ENCODE measurements at places on chromosomes 7 and 10.

- DNase-seq = no peak
Measured at GRCh38 chr10:43342279-43343125, 28.9 kb upstream of the FXYD4 start.

- no peak for DNase-seq
Measured at GRCh38 chr7:7746458-7746857, 28.1 kb upstream of the RPA3 start.

- no peak for DNase-seq
Measured at GRCh38 chr7:2143450-2143849, 89.3 kb downstream of the MAD1L1 start.

DNA sequence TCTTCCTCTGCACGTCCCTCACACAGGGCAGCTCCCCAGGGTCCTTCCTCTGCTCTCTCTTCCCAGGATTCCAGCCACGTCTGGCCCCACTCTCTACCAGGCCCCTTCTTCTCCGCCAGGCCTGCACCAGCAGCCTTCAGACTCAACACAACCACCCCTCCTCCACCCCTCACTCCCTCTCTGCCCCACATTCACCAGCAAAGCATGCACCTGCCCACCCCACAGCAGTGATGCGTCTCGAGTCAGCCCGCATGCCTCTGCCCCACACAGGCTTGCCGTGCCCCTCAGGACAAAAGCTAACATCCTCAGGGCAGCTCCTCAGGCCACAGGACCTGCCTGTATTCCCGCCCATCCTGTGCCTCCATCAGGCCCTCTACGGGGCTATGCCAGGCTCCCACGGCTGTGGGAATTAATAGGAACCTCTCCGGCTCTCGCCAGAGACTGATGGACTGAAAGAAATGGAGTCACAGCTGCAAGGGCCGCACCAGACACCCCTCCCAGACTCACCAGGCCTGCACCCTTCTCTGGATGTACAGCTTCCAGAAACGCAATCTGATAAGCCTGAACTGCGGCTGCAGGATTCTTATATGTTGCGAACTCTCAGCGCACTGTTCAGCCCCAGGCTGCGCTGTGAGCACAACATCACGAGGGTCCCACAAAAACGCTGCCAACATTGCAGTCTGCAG, 100.1 kb downstream of the CYTH3 start:
- DNase-seq = no peak

DNA sequence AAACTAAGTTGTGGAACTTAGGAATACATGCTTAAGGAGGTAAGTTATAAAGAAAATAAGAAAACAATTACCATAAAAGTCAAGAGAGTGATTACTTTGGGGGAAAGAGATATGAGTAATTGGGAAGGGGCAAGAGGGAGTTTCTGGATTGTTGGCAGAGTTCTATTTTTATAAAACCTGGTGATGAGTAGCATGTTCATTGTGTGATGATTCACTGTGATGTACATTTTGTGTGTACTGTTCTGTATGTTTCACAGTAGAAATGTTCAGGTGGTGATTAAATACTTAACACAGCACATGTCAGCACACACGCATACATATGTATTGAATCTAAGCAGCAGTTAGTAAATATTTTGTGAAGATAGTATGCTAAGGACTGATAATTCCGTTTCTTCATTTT, 9.7 kb upstream of the OIT3 start:
- no peak for DNase-seq

GRCh38 chr7:133859231-133859630, 267.9 kb upstream of the LRGUK start:
- no peak for DNase-seq

DNA sequence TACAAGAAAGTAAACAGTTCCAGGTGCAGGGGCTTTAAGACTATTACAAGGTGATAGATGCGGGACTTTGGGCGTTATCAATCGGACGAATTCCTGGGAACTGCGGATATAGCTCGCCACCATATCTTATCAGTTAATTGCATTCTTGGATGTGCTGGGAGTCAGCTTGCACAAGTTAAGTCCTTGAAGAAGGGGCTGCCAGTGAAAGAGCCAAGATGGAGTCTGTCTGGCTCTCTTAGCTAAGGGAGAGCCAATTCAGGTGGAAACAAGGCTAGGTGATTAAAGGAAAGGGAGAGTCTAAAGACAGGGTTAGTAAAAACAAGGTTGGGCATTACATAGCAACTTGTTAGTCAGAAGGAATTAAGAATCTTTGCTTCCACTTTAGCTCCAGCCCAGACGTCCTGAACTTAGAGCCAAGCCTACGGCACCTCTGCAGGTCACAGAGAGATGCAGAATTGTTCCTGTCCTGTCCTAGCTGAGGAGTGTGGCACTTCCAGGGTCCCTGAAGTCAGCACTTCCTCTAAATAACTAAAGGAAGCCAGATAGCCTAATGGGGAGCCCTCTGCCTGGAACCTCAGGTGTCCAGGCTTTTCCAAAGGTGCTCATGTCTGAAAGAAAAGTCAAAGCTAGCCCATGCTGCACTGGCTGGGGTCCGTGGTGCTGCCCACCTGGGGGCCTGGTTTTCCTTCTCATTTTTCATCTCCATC, 17.3 kb downstream of the ZC3HAV1 start:
- peak; percentile 24 for DNase-seq

DNA sequence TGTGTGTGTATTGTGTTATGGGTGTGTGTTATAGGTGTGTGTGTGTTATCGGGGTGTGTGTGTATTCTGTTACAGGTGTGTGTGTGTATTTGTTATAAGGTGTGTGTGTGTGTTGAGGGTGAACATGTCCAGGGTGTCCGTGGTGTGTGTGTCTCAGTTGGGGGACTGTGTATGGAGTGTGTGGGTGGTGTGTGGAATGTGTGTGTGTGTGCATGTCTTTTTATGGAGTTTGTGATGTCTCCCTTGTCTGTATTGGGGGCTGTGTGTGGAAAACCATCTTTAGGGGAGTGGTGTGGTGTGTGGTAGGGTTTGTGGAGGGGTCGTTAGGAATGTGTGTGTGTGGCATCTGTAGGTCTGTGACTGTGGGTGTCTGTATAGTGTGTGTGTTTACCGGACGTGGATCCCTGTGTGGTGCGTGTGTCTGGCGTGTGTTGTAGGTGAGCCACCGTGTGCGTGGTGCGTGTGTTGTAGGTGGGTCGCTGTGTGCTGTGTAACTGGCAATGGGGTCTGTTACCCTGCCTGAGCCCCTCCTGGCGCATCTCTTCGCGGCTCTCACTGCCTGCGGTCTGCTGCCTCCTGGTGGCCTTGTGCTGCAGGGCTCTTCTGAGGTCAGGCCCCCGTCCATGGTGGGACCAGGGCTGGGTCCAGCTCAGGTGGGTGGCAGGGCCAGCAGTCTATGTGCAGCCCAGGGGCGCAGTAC, 61.7 kb downstream of the PALD1 start:
- peak; percentile 55 for DNase-seq

GRCh38 chr7:42694894-42695507, 216.9 kb downstream of the C7orf25 start:
- DNase-seq = no peak

DNA sequence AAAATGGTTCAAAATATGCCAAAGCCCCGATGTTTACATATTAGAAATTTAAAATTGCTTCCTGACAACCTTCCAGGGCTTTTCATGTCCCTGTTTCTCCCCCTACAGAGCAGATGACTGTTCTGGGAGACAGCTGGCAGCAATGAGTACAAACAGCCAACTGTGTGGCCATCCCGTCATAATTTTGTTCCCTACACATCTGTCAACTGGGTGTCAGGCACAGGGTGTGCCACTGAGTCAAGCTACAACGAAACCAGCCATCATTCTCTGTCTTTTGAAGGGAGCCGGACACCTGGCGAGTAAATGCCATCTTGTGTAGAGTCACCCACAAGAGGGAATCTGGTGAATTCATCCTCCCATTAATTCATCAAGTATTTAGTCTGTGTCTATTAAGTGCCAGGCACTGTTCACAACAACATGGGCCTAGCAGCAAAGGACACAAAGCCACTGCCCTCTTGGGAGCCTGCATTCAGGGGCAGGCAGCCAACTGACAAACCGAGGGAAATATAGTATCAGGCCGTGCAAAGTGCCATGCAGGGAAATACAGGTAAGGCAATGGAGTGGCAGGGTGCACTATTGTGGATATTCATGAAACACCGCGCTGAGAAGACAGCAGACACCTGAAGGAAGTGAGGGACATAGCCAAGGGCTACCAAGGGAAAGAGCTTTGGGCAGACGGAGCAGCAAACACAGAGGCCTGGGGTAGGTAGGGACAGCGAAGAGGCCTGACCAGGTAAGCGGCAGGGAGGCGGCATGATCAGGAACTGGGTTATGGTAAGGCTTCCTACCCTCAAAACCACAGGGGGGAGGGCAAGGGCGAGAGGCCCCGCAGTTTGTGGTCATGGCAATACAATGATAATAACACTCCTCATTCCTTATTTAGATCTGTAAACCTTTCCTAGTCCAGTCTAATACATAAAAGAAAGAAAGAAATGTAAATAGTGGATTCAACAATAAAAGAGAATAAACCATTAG, 213.6 kb downstream of the FAM107B start:
- peak; percentile 53 for DNase-seq

- DNase-seq = no peak
Measured at GRCh38 chr7:51376420-51377092, 59.9 kb upstream of the COBL start.

- no peak for DNase-seq
Measured at GRCh38 chr10:132385721-132386418, 11.1 kb upstream of the PWWP2B start.

DNA sequence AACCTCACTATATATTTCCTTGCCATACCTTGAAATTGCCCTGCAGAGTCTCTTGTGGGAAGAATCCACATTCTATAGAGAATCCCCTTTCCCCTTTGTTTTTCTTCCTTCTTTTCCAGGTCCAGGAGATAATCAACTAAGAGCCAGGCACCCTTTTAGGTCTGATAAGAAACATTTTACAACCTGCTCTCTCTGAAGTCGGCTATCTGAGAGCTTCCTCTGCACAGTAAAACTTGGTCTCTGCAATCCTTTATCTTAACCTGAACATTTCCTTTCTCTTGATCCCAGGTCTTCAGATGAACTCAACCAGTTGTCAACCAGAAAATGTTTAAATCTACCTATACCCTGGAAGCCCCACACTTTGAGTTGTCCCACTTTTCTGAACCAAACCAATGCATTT, 19.5 kb upstream of the PTER start:
- no peak for DNase-seq

- no peak for DNase-seq
Measured at GRCh38 chr10:34719746-34720145, 95.3 kb downstream of the PARD3 start.

GRCh38 chr10:97498841-97499560, at the start of gene UBTD1:
Gene UBTD1, plus strand, starts transcription at chr10:97498924. Its CDS starts 280 bp downstream, at chr10:97499204.
- peak; percentile 65 for DNase-seq

DNA sequence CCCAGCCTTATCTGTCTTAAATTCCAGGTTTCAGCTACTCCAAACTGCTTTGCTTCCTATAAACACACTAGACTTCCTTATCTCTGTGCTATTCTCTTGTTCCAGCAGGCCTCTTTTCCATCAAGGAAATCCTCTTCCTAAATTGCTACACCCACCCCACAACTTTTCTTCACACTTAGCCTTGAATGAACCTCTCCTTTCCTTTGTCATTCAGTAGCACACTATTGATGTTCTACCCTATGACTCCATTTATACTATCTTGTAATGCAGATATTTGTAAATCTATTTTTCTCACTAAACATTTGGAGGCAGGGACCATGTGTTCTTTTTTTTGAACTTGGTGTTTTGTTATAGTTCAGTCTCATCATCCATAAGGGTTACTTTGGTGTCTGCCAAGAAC, 3.7 kb downstream of the SLC16A9 start:
- no peak for DNase-seq

- no peak for DNase-seq
Measured at GRCh38 chr10:14586901-14587300, 187.8 kb downstream of the FAM107B start.

DNA sequence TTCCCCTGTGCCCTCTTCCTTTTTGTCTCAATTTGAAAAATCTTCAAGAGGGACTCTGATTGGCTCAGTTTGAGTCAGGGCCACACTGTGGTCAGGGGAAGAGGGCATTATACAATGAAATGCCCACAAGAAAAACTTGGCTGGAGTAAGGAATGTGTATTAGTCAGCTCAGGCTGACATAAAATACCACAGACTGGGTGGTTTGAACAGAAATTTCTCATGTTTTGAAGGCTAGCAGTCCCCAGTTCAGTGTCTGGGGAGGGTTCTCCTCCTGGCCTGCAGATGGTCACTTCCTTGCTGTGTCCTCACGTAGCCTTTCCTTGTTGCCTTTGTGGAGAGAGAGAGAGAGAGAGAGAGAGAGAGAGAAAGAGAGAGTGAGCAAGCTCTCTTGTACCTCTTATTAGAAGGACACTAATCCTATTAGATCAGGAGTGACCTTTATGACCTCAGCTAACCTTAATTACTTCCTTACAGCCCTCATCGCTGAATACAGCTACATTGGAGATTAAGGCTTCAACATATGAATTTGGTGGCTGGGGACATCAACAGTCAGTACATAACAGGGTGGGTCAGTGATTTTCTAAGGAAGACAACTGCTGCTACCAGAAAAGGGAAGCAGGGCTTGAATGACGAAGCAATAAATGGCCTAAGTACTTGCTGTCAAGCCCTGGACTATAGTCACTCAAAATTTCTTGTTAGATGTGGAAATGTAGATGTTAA, 25.8 kb upstream of the FAM13C start:
- DNase-seq = no peak

GRCh38 chr7:129282865-129283264, 58.0 kb downstream of the AHCYL2 start:
- no peak for DNase-seq

DNA sequence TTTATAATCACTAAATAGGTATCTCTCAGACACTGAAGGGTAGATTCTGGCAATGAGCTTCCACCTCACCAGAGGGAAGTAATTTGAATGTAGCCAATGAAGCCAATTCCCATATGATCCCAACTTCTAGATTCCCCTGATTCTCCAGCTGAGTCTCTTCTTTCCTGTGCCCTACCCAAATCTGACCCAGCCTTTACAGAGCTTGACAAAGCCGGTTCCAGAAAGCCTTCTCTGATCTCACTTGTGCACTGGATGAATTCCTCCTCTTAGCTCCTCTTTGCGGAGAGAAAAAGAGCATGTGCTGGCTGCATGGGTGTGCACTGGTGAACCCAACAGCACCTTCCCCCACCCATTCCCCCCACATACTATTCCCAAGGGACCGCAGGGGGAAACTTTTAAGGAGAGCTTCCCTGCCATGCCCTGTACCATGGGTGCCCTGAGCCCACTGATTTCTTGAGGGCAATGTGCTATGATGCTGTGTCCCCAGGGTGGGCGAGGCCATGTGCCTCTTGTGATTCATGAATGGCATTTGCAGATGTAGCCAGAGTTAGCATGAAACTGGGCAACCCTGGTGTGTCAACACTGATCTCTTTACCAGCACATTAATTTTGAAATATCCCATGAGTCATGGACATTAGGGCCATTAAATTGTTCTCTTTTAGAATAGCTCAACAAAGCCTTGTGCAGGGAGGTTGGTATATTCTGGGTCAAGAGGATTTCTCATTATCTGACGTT, 50.4 kb upstream of the PLEKHA1 start:
- no peak for DNase-seq

GRCh38 chr10:17062493-17062892, 67.1 kb downstream of the CUBN start:
- DNase-seq = no peak

Data from activated T-cell treated with anti-CD3 and anti-CD28 coated beads, Interleukin-2, amount 50 U/mL, for 48 hours (primary cell).